Activated T-cell treated with anti-CD3 and anti-CD28 coated beads, Interleukin-2, amount 50 U/mL, for 4 hours (primary cell): ENCODE measurements at places on chromosomes 3 and 15.
A peak's percentile ranks its signal among the peaks of the same experiment; 100 is the strongest.

GRCh38 chr15:29130476-29130875, 139.1 kb downstream of the NSMCE3 start:
- no peak for DNase-seq

- DNase-seq, result no peak
These were observed 97.5 kb downstream of the BDH1 start for GRCh38 chr3:197458179-197458707.

GRCh38 chr3:38268087-38268486, 2.5 kb downstream of the SLC22A13 start:
- DNase-seq, result no peak

- no peak for DNase-seq
These were observed 7.2 kb downstream of the PLD1 start for GRCh38 chr3:171803044-171803443.

DNA sequence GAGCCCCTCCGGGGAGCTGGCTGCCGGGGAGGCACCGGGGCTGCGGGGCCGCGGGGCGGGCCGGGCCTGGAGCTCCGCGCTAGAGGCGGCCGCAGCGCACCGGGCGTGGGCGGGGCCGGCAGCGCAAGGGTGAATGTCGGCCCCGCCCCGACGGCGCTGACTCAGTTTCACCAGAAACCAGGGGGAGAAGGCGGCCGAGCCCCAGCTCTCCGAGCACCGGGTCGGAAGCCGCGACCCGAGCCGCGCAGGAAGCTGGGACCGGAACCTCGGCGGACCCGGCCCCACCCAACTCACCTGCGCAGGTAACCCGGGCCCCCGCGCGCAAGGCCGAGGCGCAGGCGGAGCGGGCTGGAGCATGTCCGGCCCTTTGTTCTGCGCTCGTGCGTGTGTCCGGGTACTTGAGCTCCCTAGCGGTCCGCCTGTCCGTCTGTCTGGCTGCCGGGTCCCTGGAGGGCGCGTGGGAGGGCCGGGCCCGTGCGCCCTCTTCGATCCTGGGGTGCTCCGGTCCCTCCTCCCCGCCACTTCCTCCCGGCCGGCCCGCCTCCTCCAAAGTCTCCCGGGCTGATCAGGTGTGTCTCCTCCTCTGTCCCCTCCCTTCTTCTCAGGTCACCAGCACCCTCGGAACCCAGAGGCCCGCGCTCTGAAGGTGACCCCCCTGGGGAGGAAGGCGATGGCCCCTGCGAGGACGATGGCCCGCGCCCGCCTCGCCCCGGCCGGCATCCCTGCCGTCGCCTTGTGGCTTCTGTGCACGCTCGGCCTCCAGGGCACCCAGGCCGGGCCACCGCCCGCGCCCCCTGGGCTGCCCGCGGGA, at the start of gene SPINT1:
SPINT1 (plus strand) TSS at position 164 of the 811 bp plus-strand sequence; CDS start at position 671, 507 bp downstream.
- DNase-seq, result peak; percentile 76

DNA sequence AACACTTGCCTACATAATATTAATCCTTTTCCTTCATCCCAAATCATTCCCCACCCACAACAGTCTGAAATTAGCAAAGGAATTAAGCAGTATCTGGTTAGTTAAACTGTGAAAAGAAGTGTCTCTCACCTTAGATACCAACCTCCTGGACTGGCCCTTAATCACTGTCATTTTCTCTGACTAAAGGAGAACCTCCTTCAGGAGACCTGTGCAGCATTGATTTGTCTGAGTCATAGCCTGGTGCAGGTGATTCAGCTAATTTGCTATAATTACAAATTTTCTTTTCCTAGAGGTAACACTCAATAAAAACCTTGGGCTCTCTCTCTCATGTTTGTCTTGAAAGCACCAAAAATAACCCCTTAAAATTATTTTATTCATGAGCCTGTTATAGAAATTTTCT, 279.8 kb upstream of the SEMA6D start:
- DNase-seq, result no peak

GRCh38 chr3:186782542-186783057, 777 bp upstream of the EIF4A2 start:
- no peak for DNase-seq

- DNase-seq, result no peak
These were observed 59.0 kb downstream of the MTHFS start for GRCh38 chr15:79837846-79838245.

- no peak for DNase-seq
These were observed 89.3 kb downstream of the CCNL1 start for GRCh38 chr3:157070678-157070999.

DNA sequence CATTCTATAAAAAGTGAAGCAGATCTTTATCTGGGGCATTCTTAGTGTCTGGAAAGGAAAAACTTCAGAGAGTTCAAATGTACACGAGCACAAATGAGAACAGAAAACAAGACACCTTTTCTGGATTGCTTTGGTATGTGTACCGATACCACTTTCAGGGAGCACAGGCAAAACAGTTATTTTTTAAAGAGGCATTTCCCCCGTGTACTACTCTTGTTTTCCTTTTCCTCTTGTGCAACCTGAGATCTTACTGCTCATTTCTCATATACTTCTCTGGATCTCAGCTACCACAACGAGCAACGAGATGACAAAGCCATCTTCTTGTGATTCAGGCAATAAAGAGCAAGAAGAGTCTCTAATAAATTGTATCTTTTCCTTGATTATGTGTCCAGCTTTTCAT, 463.6 kb downstream of the SHQ1 start:
- DNase-seq, result no peak
